NCI-H2081 treated with DMSO at 0.1 percent for 48 hours (cell line): ENCODE measurements at places on chromosomes 13 and 19.
A peak's percentile ranks its signal among the peaks of the same experiment; 100 is the strongest.

DNA sequence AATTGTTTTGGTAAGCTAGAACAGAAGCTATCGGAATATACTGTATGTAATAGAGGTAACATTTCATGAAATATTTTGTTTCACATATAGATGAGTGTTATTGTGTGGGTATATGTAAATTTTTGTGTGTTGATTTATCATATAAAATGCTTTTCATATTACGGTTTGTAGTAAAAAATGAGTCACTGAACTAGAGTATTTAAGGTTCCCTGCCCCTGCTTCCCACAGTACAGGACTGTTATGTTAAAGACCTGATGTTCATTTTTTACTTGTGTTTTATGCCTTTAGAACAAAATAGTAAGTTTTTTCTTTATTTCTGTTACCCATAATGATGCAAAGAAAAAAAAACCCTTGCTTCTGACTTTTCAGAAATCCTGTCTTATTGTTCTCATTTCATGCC, 243.4 kb downstream of the ENOX1 start:
- DNase-seq = no peak

DNA sequence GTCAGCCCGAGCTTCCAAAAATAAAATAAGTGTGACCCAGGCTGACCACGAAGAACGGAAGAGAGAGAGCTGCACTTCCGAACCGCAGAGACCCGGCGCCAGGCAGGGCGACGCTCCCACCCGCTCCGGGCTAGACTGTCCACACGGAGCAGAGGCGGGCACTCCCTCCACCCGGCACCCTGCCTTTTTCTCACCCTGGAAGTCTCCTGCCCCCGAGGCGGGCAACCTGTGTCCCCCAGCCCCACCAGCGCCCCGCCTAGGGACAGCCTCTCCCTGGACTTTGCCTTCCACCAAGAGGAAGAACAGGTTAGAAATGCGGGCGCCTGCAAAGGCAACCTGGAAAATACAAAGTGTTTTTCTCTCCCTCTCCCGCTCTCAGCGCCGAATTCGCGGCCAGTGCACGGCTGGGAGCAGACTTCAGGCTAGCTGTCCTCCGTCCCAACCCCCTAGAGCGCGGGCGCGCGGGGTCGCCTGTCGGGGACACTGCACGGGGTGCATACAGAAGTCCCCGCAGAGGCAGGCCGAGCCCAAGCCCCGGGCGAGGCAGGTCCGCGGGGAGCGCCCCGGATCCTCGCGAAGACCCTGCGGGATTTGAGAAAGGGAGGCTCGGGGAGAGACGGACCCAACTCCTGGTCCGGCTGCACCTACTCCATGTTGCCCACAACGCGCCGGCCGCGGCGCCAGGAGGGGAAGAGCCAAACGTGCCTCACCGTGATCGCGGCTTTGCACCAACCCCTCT, 845 bp downstream of the SPRY2 start:
- DNase-seq = no peak

DNA sequence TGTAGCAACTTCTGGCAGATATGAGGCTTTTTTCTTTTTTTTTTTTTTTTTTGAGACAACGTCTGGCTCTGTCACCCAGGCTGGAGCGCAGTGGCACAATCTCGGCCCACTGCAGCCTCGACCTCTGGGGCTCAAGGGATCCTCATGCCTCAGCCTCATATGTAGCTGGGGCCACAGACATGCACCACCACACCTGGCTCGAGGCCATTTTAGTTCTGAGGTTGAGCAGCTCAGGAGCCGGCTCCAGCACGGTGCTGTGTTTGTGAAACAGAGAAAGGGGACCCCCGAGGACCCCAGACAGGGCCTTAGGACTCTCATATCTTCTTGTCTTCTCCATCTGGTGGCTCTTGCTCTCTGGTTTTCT, 3.4 kb upstream of the FLT3LG start:
- no peak for DNase-seq

GRCh38 chr13:94548821-94549231, 47.1 kb downstream of the TGDS start:
- no peak for DNase-seq

DNA sequence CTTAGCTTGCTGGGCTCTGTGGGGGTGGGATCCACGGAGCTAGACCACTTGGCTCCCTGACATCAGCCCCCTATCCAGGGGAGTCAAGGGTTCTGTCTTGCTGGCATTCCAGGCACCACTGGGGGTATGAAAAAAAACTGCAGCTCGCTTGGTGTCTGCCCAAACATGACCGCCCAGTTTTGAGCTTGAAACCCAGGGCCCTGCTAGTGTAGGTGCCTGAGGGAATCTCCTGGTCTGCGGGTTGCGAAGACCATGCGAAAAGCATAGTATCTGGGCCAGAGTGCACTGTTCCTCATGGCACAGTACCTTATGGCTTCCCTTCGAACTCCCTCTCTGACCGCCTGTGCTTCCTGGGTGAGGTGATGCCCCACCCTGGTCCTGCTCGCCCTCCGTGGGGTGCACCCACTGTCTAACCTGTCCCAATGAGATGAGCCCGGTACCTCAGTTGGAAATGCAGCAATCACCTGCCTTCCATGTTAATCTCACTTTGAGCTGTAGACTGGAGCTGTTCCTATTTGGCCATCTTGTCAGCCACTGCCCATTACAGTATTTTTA, 120.8 kb upstream of the TNFSF11 start:
- DNase-seq = no peak

DNA sequence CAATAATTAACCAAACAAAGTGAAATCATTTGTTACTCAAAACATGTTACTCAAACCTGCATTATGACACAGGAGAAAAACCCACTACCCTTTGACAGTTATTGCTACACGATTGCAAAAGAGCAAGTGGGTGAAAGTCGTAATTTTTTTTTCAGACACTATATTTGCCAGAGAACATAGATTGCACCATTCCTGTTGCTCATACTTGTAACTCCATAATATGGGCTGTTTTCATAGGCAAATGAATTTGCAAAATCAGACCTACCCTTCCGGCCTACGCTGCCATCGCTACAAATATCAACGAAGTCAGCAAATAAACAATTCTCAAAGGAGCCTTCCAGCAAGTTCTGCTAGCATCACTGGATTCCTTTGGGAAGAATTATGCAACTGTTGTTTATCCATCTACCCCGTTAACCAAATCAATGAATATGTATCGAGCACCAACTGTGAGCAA, 396.5 kb downstream of the IRS2 start:
- DNase-seq = no peak

GRCh38 chr13:113142876-113143275, 15.6 kb upstream of the PROZ start:
- no peak for DNase-seq

DNA sequence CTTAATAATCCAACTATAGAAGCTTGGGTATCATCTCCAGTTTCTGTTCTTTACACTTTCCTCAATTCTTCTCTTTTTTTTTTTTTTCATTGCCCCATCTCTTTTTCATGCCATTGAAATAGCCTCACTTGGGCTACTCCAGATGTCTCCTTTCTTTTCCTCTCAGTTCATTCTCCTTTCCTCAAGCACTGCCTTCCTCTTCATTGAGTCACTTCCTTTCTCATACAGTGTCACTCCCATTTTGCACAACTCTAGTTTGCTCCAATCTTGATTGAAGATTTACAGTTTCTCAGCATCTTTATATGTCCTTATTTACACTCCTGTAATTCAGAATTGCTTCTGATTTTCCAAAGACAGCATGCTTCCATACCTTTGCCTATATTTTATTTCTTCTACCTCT, 61.3 kb downstream of the IPO5 start:
- no peak for DNase-seq

DNA sequence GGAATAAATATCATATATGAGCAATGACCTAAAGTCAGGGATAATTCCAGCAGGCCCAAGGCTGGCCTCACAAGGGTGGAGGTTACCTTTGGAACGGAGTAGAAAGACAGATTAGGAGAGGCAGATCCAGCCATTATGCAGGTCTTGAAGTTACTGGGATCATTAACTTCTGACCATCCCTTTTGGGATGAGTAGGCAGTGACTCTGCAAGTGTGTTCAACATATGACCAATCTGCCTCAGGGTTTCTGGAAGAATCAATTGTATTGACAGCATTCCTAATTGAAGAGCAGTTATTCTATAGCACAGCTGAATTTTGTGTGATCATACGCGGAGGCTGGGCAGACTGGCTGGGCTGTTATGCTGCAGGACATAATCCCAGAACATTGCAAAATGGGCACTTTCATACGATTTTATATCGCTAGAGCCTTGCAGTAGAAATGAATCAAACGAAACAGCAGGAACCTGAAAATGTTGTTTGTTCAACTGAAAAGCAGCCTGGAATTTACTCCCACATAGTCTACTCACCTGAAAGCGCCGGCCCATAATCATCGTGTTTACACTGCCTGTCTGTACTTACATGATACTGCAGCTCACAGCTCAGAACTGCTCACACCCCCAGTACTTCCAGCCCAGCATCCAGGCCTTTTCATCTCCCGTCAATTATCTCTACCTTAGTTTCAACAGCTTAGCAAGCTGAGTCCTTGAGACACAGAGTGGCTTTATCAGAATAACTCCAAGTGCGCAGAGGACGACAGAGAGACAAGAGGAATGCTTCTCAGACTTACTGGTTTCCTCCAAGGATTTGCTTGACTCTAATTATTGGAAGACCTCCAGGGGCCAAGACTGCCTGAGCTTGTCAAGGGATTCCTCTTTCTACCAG, 556.1 kb downstream of the EFNB2 start:
- peak; percentile 83 for DNase-seq

GRCh38 chr13:46348961-46349360, 38.1 kb downstream of the RUBCNL start:
- DNase-seq = no peak

DNA sequence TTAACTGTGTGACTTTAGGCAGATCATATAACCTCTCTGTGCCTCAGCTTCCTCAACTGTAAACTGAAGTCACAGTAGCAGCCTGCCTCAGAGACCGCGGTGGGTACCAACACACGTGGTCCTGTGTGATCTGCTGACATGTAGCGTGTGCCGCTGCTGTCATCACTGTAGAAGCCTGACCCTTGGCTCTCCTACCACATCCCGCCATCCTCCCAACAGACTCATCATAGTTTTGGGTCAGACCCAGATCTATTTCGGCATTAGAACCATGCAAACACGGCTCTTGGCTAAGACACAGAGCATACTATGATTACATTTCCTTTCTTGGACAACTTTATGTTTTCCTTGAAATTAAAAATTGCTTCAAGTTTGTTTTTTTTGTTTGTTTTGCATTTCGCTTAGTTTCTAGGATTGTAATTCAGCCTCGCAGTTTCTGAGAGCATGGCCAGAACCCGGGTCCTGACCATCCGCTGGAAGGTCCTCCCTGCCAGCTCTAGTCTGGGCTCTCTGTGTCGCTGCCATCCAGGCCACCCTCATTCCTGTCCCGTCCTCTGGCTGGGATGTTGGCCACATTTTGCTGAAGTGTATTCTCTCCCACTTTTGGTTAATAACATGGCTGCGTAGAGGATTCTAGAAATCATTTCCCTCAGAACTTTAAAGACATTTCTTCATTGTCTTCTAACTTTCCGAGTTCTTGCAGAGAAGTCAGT, 53.0 kb downstream of the GGACT start:
- no peak for DNase-seq

GRCh38 chr13:86765462-86765861, 905.7 kb upstream of the SLITRK5 start:
- no peak for DNase-seq
